ENCODE measurements at places on chromosomes 3 and 15.

DNA sequence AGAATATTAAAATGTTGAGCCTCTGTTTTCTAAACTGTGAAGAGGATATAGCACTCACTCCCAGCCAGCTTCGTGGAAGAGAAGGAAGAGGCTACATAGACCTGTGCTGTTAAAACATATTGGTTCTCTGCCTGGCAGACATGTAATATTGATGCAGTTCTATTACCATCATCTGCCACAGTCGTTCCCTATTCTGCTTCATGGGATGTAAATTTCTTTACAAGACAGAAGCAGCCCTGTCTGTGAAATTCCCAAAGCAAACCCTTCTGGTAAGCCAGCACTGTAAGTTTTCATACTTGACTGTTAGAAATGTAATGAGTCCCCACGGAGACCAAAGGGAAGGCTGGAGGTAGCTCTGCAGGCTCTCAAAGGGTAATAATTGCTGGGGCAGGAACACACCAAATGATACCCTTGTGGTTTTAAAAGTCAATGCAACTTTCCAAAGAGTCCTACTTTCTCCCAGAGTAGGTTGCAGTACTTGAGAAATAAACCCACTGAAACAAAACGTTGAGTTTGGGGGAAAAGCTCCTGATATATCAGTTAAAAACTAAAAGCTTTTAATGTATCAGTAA lies 129.9 kb upstream of the HES1 start:
- DNase-seq: no peak

GRCh38 chr3:108239082-108239481 lies 16.9 kb upstream of the IFT57 start:
- DNase-seq: no peak

DNA sequence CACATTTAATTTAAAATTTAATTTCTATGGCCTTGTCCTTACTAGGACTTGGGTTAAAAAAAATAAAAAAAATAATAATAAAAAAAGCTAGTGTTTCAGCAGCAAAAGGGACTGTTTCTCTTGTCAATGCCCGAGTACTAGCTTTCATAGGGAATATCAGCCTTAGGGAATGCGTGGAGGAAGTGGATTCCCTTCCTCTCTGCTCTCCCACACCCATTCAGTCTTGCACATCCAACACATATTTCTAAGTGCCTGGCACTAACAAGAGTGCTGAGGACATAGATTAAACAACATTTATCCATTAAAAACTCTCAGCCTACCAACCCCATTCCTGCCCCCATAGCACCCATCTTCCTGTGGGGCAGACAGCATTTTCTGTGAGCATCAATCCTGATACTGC lies 6.2 kb downstream of the ZNF385D start:
- DNase-seq: no peak

- DNase-seq: no peak
Observed at GRCh38 chr15:74174219-74174957, 878 bp downstream of the ISLR start.

GRCh38 chr3:50609763-50610085 lies 1.9 kb downstream of the CISH start:
- peak; percentile 30 for DNase-seq

DNA sequence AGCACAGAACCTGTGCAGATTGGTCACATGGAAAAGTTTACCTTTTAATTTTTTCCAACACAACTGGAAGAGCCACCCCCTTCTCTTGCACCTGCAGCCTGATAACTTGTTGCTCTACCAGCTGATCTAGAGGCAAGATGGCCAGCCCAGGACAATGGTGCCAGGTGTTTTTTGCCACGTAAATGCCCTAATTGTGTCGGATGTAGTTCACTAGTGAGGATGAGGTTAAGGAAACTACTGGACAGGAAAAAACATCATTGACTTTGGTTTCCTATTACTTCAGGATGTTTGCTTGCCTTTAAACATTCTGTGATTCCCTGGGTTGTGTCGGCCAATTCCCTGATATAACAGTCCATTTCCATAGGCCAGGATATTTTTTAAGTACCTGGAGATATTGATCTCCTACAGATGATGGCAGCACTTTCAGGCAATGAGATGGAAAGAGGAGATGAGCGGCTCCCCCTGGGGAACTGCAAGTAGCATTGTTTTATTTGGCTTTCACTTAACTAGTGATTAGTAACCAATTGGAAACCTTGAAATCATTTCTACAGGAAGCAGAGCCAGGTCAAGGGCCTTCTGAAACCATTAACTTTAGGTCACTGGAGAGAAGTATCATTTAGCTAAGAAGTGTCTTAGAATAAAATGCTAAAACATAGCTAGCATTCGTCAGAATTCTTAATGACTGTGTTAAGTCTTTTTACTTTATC lies 72.5 kb downstream of the OSBPL10 start:
- no peak for DNase-seq

DNA sequence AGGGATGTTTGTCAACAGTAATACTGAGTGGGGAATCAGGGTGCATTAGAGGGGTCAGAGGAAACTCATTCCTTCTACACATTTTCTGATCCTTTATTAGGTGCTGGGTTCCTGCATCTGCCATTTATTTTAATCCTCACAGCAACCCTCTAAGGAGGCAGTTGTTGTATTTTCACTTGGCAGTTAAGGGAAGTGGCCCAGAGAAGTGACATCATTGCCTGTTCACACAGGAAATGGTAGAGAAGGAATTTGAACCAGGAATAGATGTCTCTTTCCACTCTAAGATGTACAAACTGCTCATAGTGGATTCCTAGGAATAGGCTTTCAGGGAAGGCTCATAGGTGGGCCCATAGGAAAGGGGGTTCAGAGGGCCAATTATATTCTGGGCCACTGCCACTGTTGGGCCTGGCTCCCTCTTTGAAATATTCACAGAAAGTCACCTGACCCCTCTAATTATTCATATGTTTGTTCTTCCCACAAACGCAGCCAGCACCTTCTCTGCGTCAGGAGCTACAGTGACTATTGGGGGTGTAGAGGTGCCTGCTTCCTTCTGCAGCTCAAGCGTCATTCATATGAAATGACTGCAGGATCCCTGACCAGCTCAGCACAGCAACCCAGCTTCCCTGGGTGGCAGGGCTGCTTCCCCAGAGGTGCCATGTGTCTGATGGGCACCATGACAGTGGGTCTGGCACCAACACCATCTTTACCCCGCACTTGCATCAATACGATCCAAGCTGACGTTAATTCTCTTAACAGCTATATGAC lies 163.9 kb upstream of the SMAD3 start:
- DNase-seq: no peak

DNA sequence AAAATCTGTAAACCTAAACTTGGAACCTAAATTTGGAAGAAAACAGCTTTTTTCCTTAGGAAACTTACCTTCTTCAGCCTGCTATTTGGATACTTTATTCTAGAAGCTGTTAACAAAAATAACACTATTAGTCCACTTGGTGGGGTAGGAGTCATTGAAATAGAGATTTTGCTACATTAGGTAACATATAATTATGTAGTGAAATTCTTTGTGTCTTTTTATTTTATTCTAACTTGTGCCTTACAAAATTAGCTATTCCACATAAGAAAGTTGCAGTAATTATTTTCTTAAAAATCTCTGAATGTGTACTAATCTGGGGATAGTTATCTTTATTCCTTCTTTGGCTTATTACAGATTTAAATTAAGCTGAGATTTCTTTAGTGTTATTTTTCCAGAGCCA lies 360.4 kb upstream of the ROBO2 start:
- DNase-seq: no peak

DNA sequence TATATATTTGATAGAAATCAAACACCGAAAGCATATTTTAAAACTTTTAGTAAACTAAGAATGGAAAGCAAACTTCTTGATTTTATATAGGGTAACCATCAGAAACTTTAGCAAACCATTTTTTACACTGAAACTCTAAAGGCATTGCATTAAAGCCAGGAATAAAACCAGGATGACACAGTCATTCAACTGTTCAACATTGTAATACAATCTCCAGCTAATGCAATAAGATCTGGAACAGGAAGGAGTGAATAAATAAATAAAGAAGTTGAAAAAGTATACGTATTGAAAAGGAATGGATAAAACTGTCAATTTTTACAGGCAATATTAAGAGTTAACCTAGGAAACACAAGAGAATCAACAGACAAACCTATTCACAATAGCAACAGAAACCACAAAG lies 181.9 kb upstream of the TTC14 start:
- no peak for DNase-seq

GRCh38 chr3:184016811-184017671 lies 643 bp downstream of the ABCC5 start:
- DNase-seq: peak; percentile 69

GRCh38 chr3:65796676-65797075 lies 242.0 kb downstream of the MAGI1 start:
- DNase-seq: no peak

DNA sequence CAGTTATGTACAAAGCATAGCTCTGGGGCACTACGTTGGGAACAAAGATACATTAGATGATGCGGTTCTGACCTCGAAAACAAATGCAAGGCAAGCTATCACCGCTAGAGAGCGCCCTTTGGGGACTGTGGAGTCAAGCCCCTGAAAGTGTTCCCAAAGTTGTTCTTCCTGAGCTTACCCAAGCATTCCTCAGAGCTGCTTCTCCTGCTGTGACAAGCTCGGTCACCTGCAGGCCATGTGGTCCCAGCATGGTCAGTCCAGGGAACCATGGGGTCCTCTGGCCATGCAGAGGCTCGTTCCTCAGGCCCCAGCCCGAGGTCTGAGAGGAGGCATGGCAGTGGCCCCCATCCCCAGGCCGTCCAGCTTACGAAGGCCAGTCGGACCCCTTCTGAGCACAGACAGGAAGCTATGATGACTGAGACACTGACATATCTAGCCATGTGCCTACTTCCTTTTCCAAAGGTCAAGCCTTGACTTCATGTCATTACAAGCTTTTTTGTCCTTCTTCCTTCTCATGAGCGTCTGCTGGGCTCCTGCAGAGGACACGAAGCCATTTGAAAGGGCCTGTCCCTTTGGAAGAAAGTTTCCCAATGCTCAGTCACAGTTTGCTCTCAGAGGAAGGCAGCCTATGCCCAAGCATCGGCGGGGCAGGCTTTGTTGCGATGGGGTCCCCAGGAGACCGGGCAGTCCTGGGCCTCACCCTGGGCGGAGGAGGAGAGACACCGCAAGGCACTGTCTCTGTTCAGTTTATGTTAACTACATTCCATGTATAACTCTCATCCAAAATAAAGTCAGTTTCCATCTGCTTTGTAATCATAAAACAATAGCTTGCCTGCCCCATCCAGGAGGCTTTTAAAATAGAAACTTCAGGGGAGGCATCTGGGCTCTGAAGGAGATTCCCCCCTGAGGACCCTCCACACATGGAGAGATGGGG lies 79.3 kb downstream of the ATP10A start:
- peak; percentile 21 for DNase-seq

DNA sequence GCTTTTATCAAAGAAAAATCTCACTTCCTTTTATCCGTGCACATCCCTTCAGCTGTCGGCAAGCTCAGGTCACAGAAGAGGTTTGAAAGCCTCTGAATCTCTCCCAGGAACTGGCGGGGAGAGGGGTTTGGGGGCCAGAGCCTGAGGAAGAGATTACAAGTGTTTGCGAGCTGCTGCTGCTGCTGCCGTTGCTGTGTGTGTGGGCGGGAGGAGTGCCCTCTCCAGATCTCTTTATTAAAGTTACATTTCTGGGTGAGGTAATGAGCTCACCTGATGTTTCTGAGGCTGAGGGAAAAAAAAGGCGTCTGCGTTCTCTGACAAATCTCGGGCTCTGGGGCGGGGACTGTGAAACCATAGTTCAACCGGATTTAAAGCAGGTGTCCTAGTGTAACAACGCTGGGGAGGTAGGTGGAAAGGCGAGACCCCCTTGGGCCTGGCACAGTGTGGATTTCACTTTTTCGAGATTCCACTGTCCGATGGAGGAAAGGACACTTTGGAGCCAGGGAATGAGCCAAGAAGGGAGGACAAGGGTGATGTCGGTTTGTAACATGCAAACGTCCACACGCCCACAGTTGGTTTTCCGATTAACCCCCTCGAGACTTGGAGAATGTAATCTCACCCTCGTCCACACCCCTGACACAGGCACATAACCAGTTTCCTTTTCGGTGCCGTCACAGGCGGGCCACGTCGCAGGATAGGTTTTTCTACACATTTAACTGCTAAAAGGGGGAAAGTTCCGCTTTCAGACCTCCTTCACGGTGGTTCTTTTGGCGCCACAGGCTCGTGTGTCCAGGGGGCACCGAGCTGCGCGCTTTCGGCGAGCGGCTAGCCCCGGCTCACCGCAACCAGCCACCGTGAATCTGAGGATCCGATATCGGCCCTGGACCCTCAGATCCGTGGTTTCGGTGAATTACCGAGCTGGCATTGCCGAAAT lies 2.1 kb downstream of the ALCAM start:
- DNase-seq: peak; percentile 84

GRCh38 chr3:19226479-19226878 lies 78.2 kb downstream of the KCNH8 start:
- DNase-seq: no peak

- no peak for DNase-seq
Observed at GRCh38 chr3:57953576-57953975, 54.6 kb upstream of the FLNB start.

All from stimulated activated naive CD8-positive, alpha-beta T cell treated with anti-CD3 and anti-CD28 coated beads, Interleukin-15, amount 100 ng/mL, for 72 hours (primary cell).